ENCODE measurements at places on chromosomes 3 and 15.

GRCh38 chr3:142086581-142087090 lies 62.7 kb downstream of the TFDP2 start:
- no peak for DNase-seq

GRCh38 chr15:61380270-61380669 lies 151.2 kb upstream of the RORA start:
- DNase-seq: no peak

GRCh38 chr3:69738859-69739203 lies 433 bp upstream of the MITF start:
- no peak for DNase-seq

DNA sequence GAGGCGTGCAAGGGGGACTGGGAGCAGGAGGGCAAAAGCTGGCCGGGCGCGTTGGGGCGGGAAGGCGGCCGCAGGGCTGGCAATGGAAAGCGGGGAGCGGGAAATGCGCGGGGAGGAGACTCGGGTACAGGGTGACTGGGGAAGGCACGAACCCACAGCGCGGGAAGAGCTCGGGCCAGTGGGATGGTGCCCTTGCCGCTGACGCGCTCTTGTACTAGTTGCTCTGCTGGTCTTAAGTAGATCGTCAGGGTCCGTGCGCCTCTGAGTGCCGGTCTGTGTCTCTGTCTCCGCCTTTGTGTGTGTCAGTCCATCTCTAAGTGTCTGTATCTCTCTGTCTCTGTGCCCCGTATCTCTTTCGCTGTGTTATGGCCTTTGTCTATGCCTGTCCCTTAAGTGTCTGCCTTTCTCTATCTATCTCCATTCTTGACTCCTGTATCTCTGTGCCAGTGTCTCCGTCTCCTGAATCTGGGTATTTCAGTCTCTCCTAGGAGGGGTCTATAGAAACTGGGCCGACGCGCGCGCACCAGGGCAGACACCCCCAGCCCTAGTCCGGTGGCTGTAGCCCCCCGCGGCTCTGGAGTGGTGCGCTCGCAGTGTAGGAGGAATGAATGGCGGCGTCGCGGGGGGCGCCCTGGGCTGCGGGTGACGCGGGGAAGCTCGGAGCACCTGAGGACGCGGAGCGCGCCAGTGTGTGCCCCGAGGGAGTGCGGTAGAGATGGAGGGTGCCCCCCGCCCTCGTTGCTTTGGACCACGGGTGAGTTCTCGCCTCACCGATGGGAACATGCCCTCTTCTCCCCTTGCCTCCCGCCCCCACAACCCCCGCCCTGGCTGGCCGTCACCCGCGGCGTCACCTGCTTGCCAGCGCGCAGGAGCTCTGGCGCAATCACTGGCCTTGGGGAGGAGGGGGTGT lies 756 bp upstream of the CAMK2N2 start:
- peak; percentile 38 for DNase-seq

- peak; percentile 98 for DNase-seq
These were observed at the start of gene ALCAM for GRCh38 chr3:105366326-105367062. TSS of gene ALCAM (plus strand) at chr3:105366909.
